Suppressor macrophage (primary cell): ENCODE measurements at places on chromosomes 2 and 18.

DNA sequence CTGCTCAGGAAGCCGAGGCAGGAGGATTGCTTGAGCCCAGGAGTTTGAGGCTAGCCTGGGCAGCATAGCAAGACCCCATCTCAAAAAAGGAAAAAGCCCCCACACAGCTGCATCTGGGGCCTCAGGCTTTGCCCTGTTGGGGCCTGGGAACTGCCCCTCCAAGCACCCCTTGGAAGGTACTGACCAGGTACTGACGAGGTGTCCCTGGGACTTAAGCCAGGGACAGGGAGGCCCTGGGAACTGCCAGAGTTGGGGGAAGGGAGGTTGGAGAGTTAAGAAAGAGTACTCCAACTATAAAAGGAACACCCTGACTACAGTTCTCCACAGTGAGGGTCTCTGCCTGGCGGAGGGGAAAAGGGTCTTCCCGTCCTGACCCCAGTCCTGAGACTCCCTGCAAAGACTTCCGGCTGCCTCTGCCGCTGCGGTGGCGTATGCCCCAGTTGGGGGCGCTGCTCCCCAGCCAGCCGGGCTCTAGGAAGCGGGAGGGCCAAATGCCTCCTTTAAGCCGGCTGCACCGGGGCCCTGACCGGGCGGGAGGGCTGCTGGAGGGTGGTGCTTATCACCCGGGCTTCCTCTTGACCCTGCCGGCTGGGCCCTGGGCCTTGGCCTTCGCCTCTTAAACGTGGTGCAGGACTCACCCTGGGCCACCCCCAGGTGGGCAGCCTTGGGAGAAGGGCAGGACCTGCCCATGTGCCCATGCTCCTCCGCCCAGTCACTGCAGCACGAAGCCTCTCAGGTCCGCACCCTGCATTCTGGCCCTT, 12.8 kb downstream of the SLC30A3 start:
- DNase-seq, result peak; percentile 76

DNA sequence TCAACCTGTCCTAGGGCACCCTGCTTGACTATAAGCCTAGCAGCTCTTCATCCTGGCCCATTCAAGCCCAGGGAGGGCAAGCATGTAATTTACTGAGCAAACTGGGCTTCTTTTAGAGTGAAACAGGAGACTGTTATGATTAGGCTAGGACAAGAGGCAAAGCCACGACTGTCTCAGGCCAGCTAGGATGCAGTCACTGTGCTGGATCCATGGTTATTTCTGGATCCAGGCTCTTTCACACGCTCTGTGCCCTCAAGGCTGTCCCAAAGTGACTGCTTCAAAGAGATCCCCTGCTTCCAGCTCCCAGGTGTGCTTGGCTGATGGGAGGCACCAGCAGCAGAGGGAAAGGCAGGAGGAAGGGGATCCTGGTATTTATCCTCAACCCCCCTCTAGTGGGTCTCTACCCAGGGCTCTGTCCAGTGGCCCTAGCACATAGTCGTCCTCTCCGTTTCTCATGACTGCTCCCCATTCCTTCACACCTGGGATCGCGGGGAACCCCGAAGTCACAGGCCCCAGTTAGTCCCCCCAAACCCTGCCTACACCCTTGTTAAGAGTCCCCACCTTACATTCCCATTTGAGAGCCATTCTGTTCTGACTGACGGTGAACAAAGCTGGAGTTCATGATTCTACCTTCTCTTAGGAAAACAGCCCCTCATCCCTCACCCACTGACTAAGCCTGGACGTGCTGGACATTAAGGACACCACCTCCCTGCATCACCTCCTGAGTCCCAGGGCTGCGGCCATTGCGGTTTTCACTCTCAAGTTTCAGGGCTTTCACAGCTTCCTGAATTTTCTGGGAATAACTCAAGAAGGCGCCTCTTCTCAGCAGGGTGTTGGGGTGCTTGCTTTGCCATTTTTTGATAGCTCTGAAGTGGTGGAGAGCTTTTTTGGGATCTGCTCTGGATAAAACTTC, 63.2 kb downstream of the POLR1A start:
- no peak for DNase-seq

DNA sequence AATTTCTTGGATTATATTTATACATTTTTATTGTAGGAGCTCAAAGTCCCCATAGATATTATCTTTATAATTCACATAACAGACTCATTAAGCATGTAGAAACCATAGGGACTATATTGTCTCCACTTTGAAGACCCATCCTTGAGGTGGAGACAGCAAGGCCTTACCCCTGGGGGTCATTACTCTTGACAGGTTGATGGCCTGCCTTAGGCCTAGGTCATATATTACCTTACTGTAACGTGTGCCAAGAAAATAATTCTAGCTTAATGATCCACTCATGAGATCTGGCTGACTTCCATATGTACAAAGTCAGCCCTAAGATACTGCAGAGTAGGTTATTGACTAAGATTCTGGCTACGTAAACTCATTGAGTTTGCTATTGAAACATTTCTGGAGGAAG, 65.4 kb upstream of the GLS start:
- no peak for DNase-seq

GRCh38 chr2:171652416-171652785, 34.9 kb upstream of the DYNC1I2 start:
- peak; percentile 7 for DNase-seq

GRCh38 chr2:16381511-16381910, 284.1 kb downstream of the CYRIA start:
- DNase-seq, result no peak

- DNase-seq, result no peak
Measured at GRCh38 chr2:187644981-187645380, 90.7 kb upstream of the TFPI start.

- DNase-seq, result no peak
Measured at GRCh38 chr18:55488473-55488872, 99.5 kb downstream of the TCF4 start.

DNA sequence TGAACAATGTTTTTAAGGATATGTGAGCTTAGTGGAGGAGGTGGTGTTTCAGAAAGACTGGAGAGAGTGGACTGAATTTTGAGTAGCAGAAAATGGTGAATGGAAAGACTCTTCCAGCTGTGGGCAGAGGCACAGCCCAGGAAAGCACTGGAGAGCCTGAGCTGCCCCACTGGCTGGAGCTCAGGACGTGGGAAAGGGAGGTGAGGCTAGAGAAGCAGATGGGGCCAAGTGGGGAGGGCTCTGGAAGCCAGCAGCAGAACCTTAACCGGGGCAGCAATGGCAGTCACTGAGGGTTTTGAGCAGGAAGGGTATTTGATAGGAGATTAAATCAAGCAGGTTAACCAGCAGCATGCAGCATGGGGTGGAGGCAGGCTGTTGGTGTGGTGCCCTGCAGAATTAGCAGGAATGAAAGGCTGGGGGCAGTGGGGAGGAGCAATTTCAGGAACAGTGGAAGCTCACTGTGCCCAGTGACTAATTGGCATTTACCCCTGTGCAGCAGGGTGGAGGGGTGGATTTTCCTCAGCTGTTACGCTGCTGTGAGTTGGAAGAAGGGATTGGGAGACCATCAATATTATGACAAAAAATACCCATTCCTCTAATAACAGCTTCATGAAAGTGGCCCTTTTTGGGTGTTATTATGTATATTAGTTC, 136.2 kb downstream of the CERS6 start:
- DNase-seq, result no peak

DNA sequence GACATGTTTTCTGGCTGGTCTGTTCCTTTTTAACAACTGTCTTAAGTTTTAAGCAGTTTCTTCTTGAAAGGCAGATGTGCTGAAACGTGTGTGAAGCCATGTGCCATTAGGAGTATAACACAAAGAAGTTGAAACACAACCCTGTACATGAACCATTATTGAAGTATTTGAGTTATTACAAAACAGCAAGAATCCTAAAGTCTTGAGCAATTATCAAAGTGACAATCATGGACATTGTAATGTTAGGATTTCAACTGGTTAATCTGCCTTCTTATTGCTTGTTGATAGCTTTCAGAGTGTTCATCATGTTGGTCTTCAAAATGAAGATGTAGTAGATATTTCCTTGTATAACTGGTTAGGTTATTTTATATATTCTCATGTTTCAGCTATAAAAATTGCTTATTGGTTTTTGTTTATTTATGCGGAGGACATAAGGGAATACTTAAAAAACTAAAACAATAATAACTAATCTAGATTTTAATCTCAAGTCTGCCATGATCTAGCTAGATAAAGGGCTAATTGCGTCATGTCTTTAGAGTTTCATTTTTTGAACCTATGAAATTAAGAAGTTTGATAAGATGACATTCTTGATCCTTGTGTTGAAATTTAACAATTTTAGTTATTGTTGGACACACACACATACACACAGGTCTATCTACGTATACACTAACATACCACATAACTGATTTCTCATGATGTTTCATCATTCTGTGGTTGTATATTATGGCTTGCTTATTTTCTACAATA, 21.1 kb downstream of the PPP1R1C start:
- DNase-seq, result no peak

DNA sequence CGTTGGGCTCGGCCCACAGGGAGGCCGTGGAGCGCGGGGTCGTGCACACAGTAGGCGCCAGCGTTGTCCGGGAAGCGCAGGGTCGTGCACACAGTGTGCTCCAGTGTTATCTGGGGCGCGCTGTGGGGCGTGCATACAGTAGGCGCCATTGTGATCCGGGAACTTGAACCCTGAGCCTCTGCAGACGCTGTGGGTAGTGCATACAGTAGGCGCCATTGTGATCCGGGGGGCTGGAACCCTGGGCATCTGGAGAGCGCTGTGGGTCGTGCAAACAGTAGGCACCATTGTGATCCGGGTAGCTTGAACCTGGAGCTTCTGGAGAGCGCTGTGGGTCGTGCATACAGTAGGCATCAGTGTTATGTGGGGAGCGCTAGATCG, 793 bp downstream of the ZNF236 start:
- DNase-seq, result no peak

DNA sequence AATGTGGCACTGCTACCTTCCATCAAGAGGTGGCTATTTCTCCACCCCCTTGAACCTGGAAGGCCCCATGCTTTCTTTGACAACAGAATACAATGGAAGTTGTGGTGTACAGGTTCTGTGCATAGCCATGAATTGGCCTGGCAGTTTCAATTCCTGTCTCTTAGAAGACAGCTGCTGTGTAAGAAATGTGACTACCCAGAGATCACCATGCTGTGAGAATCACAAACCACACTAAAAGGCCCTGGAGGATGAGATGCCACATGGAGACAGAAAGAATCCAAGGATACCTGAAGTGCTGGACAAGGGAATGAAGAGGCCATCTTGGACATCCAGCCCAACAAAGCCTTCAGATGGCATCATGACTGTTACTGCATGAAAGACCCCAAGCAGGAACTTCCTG, 47.7 kb upstream of the EHBP1 start:
- DNase-seq, result no peak

DNA sequence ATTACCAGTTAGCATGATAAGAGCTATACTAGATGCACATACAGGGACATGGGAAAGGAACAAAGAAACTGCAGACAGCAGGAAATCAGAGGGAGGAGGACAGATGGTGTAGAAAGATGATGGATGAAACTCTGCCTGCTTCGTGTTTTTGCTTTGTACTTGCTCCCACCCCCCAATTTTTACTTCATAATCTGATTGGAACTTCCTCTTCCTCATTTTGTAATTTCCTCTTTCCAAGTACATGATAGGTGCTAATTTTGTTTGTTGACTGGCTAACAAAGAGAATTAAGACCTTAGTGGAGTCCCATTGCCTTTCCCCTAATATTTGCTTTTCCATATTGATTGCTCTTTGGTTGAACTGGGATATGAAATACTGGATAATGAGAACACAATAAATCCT, 76.0 kb upstream of the PELI1 start:
- peak; percentile 71 for DNase-seq

DNA sequence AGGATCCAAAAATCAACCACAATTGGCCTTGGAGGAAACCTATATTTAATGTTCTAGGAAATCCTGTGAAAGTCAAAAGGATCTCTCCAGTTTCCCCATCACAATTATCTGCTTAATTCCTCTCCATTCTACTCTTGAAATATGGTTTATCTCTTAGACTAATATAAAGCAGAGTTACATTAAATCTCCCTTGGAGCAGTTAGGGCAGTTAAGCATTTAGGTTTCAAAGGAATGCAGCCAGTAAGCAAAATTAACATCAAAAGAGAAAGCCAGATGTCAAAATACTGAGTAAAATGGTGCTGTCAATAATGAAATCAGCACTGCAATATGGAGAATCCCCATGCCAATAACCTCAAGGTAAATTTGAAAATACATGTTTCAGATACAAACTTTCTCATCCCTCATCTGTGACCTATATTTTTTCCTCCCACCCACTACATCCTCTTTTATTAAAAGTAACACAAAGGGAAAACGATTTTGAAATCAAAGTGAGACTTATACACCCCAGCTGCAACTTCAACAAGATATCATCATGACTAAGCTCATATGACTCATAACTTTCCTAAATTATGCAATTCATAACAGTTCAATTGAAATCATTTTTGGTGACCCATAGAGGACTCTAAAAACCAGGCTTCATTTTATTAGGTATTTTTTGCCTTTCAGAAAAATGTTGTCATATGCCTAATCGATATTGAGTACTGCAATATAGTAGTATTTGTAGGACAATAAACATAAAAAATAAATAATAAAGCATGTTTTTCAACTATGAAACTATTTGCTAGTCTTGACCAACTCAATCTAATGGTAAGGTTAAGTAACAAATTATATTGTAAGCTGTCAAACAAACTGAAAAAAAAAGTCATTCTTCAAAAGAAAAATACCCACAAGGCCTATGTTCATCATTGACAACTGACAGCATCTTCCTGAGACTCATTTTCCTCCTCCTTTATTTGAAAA, 3.1 kb downstream of the ADAM17 start:
- DNase-seq, result peak; percentile 32

GRCh38 chr2:96359310-96359709, 23.7 kb downstream of the NCAPH start:
- DNase-seq, result peak; percentile 57

- no peak for DNase-seq
Measured at GRCh38 chr18:23162473-23162872, 27.2 kb downstream of the CABLES1 start.

GRCh38 chr2:159807183-159808031, 9.4 kb upstream of the CD302 start:
- peak; percentile 71 for DNase-seq

GRCh38 chr18:38362286-38362792, 796.7 kb upstream of the CELF4 start:
- no peak for DNase-seq

DNA sequence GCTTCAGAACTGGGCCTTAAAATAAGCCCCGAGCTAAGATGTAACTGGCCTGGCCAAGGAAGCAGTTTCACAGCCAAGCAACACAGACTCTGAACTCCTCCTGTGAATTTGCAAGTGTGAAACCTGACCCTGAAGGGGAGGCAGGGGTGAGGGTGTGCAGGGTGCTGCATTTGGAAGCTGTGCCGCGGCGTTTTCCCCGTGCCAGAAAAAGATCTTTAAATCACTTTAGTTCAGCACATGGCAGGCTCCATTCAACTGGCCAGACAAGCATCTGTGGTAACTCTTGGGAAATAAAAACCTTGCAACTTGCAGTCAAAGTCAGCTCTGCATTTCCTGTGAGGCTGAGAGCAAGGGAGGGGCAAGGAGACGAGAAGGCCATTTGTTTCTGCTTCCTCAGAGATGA, 209.3 kb upstream of the SOX11 start:
- no peak for DNase-seq

DNA sequence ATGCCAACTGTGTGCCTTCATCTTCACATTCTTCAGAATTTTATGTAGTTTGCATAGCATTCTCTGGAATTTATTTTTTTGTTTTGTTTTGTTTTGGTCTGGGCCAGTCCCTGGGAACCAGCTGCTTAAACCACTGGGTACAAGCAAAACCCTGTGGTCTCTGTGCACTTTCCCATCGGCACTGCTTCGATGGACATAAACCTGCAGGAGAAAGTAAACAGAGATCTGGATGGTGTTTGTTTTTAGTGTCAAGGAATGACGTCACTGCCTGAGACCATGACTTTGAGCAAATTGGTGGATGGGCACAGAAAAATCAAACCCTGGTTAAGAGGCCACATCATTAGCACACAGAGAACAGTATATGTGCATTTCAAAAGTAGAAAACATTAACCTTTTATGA, 64.7 kb upstream of the RASGRP3 start:
- DNase-seq, result no peak
